ENCODE measurements at places on chromosomes 1 and 21. TPM values are rescaled to one million over a fixed set of nuclear protein-coding genes. Genes with fewer than 3 reads are reported as not detected.

GRCh38 chr1:42992054-42992571 is 33.4 kb upstream of the SLC2A1 start:
- no peaks in the 10 kb centered on the region for H3K36me3 ChIP-seq
- H3K4me1 ChIP-seq, result peaks cover 18% of the 10 kb centered on the region
- H3K4me3 ChIP-seq, result peak overlapping the region; percentile 0
- DNase-seq, result no peak
- no peaks in the 10 kb centered on the region for H3K27me3 ChIP-seq

DNA sequence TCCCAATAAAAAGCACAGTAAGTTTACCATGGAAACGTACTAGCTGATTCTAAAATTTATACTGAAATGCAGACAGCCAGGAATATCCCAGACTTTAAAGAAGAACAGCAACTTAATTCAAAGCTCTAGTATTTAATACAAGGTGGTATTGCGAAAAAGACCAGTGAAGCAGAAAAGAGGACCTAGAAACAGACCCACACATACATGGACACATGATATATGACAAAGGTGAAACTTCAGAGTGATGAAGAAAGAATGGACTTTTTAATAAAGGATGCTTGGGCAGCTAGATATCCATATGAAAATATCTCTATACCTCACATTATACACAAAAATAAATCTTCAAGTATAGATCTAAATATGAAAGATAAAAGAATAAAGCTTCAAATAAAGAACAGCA is 62.6 kb downstream of the COP1 start:
- H3K36me3 ChIP-seq, result peaks cover 15% of the 10 kb centered on the region
- H3K4me3 ChIP-seq, result no peak overlapping the region
- no peak overlapping the region for H3K27ac ChIP-seq

DNA sequence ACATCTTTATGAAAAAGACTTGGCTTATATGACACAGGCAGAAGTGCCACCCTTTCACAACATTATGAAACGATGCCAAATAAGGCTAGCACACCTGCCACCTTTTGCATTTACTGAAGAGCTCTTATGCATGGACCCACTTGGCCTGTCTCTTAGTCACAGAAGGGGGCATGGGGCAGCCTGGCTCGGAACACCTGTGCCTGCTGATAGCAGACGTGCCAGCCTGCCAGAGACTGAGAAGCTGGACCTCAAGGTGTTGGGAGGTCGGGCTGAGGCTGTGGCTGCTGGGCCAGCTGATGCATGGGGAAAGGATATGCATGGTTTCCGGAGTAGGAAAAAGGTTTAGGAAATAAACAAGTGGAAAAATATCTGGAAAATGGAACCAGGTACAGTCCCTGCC is 21.5 kb downstream of the RCAN1 start:
- peaks cover 5% of the 10 kb centered on the region for H3K4me1 ChIP-seq
- H3K36me3 ChIP-seq, result peaks cover 3% of the 10 kb centered on the region
- H3K4me3 ChIP-seq, result no peak overlapping the region
- no peak for DNase-seq
- H3K27me3 ChIP-seq, result no peaks in the 10 kb centered on the region

GRCh38 chr1:218779341-218780100 is 394.2 kb upstream of the LYPLAL1 start:
- peaks cover 6% of the 10 kb centered on the region for H3K36me3 ChIP-seq
- no peak overlapping the region for H3K4me3 ChIP-seq
- no peaks in the 10 kb centered on the region for H3K27me3 ChIP-seq
- peaks cover 12% of the 10 kb centered on the region for H3K4me1 ChIP-seq

GRCh38 chr1:221557013-221557412 is 184.9 kb downstream of the DUSP10 start:
- DNase-seq, result no peak
- H3K27me3 ChIP-seq, result peaks cover 4% of the 10 kb centered on the region
- H3K4me1 ChIP-seq, result peaks cover 9% of the 10 kb centered on the region
- no peak overlapping the region for H3K27ac ChIP-seq
- H3K4me3 ChIP-seq, result no peak overlapping the region

- H3K27ac ChIP-seq, result peak overlapping the region; percentile 3
- H3K27me3 ChIP-seq, result no peaks in the 10 kb centered on the region
- DNase-seq, result no peak
- peaks cover 16% of the 10 kb centered on the region for H3K4me1 ChIP-seq
Observed at GRCh38 chr1:89918127-89918793, 76.7 kb upstream of the ZNF326 start.

- H3K36me3 ChIP-seq, result no peaks in the 10 kb centered on the region
- H3K27me3 ChIP-seq, result no peaks in the 10 kb centered on the region
- no peak overlapping the region for H3K27ac ChIP-seq
- no peak overlapping the region for H3K4me3 ChIP-seq
Observed at GRCh38 chr1:67570486-67571143, 114.4 kb upstream of the GADD45A start.

- no peak for DNase-seq
- H3K4me3 ChIP-seq, result peak overlapping the region; percentile 71
- no peaks in the 10 kb centered on the region for H3K27me3 ChIP-seq
- peaks cover 14% of the 10 kb centered on the region for H3K36me3 ChIP-seq
- peaks cover 34% of the 10 kb centered on the region for H3K4me1 ChIP-seq
Observed at GRCh38 chr1:26237230-26237966, 3.4 kb downstream of the CEP85 start.

DNA sequence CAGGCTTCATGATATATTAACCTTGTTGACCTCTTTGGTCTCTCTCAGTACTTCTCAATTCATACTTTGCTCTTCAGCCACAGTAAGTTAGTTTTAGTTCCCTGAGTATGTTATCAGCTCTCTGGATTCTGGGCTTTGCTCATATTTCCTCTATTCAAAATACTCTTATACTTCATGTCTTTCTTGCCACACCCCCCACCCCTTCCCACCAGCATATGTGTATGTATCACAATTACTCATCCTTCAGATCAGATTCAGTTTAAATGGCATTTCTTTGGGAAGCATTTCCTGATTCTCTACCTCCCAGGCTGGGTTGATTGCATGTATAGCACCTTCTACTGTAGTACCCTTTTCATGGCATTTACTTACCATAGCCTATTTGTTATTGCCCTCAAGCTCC is 28.3 kb downstream of the SLC30A7 start:
- H3K36me3 ChIP-seq, result peaks cover 31% of the 10 kb centered on the region
- H3K4me1 ChIP-seq, result peaks cover 5% of the 10 kb centered on the region
- no peak overlapping the region for H3K27ac ChIP-seq
- H3K4me3 ChIP-seq, result no peak overlapping the region
- H3K27me3 ChIP-seq, result no peaks in the 10 kb centered on the region
- no peak for DNase-seq

GRCh38 chr1:228989176-228989575 is 253.9 kb downstream of the RHOU start:
- no peaks in the 10 kb centered on the region for H3K36me3 ChIP-seq
- H3K27ac ChIP-seq, result peak overlapping the region; percentile 1
- DNase-seq, result peak; percentile 32
- H3K4me3 ChIP-seq, result no peak overlapping the region
- peaks cover 23% of the 10 kb centered on the region for H3K4me1 ChIP-seq

- H3K27ac ChIP-seq, result peak overlapping the region; percentile 39
- no peak for DNase-seq
- H3K27me3 ChIP-seq, result no peaks in the 10 kb centered on the region
- no peaks in the 10 kb centered on the region for H3K36me3 ChIP-seq
- no peak overlapping the region for H3K4me3 ChIP-seq
- peaks cover 7% of the 10 kb centered on the region for H3K4me1 ChIP-seq
Observed at GRCh38 chr1:2284932-2285331, 56.8 kb downstream of the SKI start.

DNA sequence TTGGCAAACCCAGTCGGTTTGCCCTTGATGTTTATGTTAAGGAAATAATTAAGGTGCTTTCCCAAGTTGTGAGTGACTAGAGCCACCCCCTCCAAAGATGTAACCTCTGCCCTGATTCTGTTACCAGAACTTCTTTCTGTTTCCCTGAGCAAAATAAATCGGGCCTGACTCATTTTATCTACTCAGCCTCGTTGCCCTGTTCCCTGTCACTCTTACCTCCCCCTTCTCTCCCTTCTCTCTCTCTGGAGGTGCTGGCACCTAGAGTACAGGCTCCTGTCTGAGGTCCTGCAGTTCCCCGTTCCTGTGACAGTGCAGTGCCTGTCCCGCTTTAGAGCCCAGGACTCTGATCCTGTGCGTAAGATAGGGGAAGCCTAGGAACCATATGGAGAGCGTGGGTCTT is 35.4 kb downstream of the CXADR start:
- DNase-seq, result no peak
- H3K4me1 ChIP-seq, result peaks cover 21% of the 10 kb centered on the region
- peaks cover 3% of the 10 kb centered on the region for H3K27me3 ChIP-seq
- no peak overlapping the region for H3K4me3 ChIP-seq
- H3K27ac ChIP-seq, result peak overlapping the region; percentile 14

DNA sequence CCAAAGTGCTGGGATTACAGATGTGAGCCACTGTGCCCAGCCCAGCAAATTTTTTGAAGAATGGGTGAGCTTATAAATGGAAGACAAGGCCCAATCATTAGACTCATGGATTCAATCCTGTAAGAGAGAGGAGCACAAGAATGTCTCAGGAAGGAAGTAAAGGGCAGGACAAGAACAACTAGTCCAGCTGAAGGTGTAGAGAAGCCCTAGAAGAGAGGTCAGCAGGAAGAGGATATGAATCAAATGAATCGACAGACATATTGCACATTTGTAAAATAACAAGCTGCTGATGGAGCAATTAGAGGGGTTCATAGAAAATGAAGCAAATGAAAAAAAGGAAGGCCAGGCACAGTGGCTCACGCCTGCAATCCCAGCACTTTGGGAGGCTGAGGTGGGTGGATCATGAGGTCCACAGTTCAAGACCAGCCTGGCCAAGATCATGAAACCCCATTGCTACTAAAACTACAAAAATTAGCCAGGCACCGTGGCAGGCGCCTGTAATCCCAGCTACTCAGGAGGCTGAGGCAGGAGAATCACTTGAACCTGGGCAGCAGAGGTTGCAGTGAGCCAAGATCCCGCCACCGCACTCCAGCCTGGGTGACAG is 74.9 kb downstream of the MIS18A start:
- no peaks in the 10 kb centered on the region for H3K27me3 ChIP-seq
- DNase-seq, result peak; percentile 11
- no peak overlapping the region for H3K27ac ChIP-seq
- H3K4me1 ChIP-seq, result peaks cover 11% of the 10 kb centered on the region

- peak overlapping the region; percentile 28 for H3K27ac ChIP-seq
- peaks cover 65% of the 10 kb centered on the region for H3K27me3 ChIP-seq
- peak overlapping the region; percentile 88 for H3K4me3 ChIP-seq
- peaks cover 5% of the 10 kb centered on the region for H3K4me1 ChIP-seq
- DNase-seq, result peak; percentile 80
Observed at GRCh38 chr1:233326811-233327650, 493 bp upstream of the MAP3K21 start.

DNA sequence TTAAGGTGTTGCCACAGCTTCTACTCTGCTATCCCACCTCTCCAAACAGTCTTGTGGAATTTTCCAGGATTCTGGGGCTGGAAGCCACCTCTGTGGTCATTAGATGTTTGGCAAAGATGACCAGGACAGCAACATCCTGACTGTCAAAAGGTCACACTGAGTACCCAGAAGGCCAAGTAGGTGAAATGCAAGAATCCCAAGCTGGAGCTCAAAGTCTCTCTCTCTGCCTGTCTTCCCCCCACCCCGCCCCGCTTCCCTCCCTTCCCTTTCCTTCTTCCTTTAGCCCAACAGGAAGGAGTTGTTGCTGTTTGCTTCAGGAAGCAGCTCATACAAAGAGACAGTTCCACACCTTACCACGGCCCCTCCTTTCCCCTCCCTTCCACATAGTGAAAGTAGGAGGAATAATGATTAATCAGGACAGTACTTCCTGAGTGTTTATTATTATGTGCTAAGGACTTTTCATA is 75.6 kb upstream of the SLC2A1 start:
- peak overlapping the region; percentile 91 for H3K27ac ChIP-seq
- H3K27me3 ChIP-seq, result no peaks in the 10 kb centered on the region
- no peaks in the 10 kb centered on the region for H3K36me3 ChIP-seq

- no peaks in the 10 kb centered on the region for H3K27me3 ChIP-seq
- H3K4me3 ChIP-seq, result no peak overlapping the region
Observed at GRCh38 chr1:87243573-87243972, 85.1 kb upstream of the LMO4 start.

GRCh38 chr1:154404984-154405746 is at the start of gene IL6R:
Gene IL6R (plus strand): TSS chr1:154405343. CDS start chr1:154405630, 287 bp downstream.
- peaks cover 5% of the 10 kb centered on the region for H3K4me1 ChIP-seq
- H3K27me3 ChIP-seq, result peaks cover 64% of the 10 kb centered on the region
- H3K36me3 ChIP-seq, result no peaks in the 10 kb centered on the region
- H3K27ac ChIP-seq, result peak within 1 kb of the TSS; percentile 75
- peak within 1 kb of the TSS; percentile 86 for H3K4me3 ChIP-seq

DNA sequence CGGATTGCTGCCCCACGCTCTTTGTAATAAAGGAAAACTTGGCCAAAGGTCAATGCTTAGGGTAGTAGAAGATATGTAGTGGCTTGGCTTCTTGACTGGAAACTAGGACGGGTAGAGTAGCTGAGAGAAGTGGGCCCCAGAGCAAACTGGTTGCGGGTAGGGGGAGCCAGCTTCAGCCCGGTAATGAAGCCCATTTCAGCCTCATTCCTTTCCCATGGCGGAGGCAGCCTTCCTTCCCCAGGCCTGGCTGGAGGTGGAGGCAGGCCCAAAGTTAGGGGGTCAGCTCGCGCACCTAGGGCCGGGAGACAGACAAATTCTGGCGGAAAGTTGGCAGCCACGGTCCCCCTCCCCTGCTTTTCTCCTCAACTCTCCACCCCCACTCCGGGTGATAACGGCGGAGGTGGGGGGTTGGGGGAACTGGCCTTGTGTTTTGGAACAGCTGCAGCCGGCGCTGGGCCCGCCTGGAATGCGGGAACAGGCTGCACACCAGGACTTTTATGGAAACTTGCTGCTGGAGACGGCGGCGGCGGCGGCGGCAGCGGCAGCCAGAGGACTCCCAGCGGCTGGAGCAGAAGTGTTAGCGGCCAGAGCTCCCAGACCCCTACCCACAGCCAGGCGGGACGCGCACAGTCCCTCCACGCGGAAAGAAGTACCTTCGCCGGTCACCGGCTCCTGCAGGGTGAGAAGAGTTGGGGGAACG is at the start of gene NEXN:
NEXN (plus strand) TSS at position 544 of the 700 bp plus-strand sequence. CDS start 27,483 bp downstream, outside the sequence.
- peaks cover 3% of the 10 kb centered on the region for H3K27me3 ChIP-seq
- H3K4me3 ChIP-seq, result peak within 1 kb of the TSS; percentile 94
- H3K36me3 ChIP-seq, result no peaks in the 10 kb centered on the region
- H3K4me1 ChIP-seq, result peaks cover 9% of the 10 kb centered on the region
- DNase-seq, result peak; percentile 80

DNA sequence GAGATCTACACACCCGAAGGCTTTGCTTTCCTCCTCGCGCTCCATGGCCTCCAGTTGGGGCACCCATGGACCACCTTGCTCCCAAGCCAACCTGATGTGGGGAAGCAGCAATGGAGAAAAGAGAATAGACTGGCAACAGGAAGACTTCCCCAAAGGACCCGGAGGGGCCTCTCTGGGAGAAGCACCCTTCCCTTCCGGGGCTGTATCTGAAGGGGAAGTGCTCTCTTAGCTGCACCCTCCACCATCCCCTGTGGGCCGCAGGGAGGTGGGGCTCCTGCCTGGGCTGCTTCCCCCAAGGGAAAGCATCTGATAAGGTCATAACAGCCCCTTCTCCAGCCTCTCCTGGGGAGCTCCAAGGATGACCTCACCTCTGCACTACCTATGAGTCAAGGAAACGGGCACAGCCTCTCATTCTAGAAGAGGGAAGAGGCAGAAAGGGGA is 100.2 kb downstream of the RIPK4 start:
- H3K4me1 ChIP-seq, result peaks cover 18% of the 10 kb centered on the region
- no peak overlapping the region for H3K4me3 ChIP-seq
- peaks cover 2% of the 10 kb centered on the region for H3K27me3 ChIP-seq

The SPRR5 gene
- not detected for total RNA-seq

The ADAMTS5 gene
- total RNA-seq, result 5.8 TPM

The GJA8 gene
- total RNA-seq, result not detected

The ABCG1 gene
- total RNA-seq, result 8.4 TPM

The CA6 gene
- total RNA-seq, result 0.24 TPM

The HSD3B1 gene
- 10.3 TPM for total RNA-seq

The TRPM2 gene
- total RNA-seq, result 0.05 TPM

The TTC22 gene
- total RNA-seq, result 7.0 TPM

The RPE65 gene
- 0.14 TPM for total RNA-seq

The A3GALT2 gene
- total RNA-seq, result 0.29 TPM

The TIE1 gene
- 1.3 TPM for total RNA-seq

The RHBG gene
- 0.88 TPM for total RNA-seq

The CASZ1 gene
- 15.7 TPM for total RNA-seq

The ATP1A1 gene
- total RNA-seq, result 374 TPM

The RPTN gene
- 0.34 TPM for total RNA-seq

The OR2L8 gene
- not detected for total RNA-seq

Measured in type B pancreatic cell (in vitro differentiated cells).